H1 (cell line): ENCODE measurements at places on chromosomes 7 and 10. TPM values are rescaled to one million over a fixed set of nuclear protein-coding genes. Genes with fewer than 3 reads are reported as not detected.

ZNF487 gene
- 1.9 TPM in 2 replicates for total RNA-seq

DNA sequence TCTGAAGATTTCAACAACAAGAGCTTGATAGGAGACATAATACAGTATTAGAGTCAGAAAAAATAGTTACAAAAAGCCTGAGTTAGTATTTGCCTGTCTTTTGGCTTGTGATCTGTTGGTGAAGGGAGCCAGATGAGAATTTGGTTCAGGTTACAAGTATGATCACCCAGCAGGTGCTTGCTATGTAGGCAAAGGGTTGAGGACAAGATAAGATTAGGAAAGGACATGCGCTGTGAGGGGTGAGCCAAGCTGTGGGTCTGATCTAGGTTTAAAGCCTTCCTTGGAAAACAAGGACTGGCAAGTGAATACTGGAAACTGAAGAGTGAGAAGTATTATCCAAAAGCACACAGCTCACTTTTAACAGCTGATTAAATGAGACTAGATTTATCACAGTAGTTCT lies 28.7 kb upstream of the CD36 start:
- H3K36me3 ChIP-seq, result no peaks in the 10 kb centered on the region
- no peak overlapping the region for H3K4me3 ChIP-seq
- no peaks in the 10 kb centered on the region for H3K4me1 ChIP-seq
- DNase-seq, result no peak
- no peak overlapping the region for H3K27ac ChIP-seq

GRCh38 chr7:92749832-92750446 lies 86.4 kb downstream of the CDK6 start:
- H3K27me3 ChIP-seq, result no peaks in the 10 kb centered on the region
- H3K4me1 ChIP-seq, result peaks cover 5% of the 10 kb centered on the region
- DNase-seq, result no peak
- no peaks in the 10 kb centered on the region for H3K36me3 ChIP-seq
- no peak overlapping the region for H3K27ac ChIP-seq

OR2A5 gene
- total RNA-seq, result not detected in 2 replicates

DNA sequence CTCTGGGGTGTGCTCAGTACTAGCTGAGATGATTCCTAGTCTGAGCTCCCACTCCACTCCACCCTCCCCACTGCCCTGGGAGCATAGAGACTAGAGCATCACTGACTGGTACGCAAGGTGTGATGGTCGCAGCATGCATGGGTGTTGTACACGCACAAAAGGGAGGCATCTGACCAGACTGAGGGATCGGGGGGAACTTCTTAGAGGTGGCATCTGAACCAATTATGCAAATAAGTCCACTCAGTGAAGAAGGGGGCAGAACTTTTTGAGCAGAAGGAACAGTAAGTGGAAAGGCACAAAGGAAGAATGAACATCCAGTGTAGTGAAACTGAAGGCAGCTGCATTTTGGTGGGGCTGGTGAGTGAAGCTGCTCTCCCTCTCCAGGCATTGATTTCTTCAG lies 25.5 kb downstream of the PDSS1 start:
- H3K4me3 ChIP-seq, result no peak overlapping the region
- peaks cover 2% of the 10 kb centered on the region; the same call in 1 of the 2 replicates for H3K36me3 ChIP-seq
- no peaks in the 10 kb centered on the region for H3K4me1 ChIP-seq
- no peak overlapping the region for H3K27ac ChIP-seq
- no peaks in the 10 kb centered on the region for H3K27me3 ChIP-seq

OR2A42 gene
- not detected in 2 replicates for total RNA-seq
